ENCODE measurements at places on chromosomes 7 and 10.

GRCh38 chr7:34081935-34082334 is 176.6 kb downstream of the BMPER start:
- DNase-seq: no peak

DNA sequence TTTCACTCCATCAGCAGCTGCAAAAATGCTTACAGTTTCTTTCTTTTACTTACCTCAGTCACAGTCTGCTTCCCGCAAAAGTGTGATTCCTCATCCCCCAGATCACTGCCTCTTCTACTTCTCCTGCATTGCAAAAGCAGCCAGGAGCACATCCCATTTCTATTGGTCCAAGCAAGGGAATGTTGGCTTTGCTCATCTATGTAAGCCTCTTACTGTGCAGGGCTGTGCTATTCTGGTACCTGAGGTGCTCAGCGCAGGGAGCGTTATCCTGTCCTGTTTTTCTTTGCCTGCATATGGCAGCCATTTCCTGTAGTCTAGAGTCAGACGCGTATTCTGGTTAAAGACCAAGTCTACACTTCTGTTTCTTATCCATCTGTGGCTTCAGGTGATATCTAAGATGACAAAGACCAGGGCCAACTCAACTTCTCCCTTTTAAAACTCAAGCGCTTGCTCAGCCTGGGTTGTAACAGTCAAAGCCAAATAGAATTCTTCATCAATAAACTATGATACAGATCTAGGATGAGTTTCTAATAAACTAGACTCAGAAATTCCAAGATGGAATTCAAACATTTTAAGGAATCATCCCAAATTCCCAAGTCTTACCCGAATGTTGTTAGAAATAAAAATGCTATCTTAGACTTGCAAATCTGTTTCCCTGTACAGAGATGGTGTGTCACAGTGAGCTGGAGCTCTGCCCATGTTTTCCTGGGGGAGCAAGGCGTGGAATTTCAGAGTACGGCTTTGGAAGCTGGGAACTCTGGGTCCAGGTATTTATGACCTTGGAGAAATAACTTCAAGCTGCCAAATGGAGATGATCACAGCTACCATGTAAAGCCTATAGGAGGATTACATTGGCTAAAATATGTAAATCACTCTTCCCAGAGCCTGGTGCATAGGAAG is 6.1 kb upstream of the RBM17 start:
- DNase-seq: no peak

DNA sequence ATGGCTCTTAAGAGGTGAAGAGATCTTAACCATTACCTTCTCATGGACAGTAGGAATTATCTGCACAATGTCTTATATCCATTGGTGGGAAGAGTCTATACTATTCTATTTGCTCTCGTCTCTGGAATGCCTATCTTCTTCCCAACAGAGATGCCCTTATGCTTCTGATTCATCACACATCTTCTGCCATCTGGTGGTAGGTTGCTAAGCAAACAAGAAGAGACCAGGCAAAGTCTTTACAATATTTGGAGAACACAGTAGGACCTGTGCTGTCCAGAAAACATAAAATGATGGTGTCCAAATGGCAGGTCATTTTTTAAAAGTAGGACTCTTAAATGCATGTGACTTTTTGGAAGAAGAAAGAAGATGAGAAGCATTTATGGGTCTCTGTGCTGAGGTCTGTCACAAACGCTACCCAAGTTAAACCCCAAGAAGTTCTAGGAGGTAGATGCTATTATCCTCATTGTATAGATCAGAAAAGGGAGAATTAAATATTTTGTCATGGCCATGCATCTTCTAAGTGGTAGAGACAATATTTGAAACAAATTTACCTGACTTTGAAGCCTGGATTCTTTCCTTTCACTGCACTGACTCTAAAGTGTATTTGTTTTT is 67.8 kb upstream of the NXPH1 start:
- DNase-seq: no peak

DNA sequence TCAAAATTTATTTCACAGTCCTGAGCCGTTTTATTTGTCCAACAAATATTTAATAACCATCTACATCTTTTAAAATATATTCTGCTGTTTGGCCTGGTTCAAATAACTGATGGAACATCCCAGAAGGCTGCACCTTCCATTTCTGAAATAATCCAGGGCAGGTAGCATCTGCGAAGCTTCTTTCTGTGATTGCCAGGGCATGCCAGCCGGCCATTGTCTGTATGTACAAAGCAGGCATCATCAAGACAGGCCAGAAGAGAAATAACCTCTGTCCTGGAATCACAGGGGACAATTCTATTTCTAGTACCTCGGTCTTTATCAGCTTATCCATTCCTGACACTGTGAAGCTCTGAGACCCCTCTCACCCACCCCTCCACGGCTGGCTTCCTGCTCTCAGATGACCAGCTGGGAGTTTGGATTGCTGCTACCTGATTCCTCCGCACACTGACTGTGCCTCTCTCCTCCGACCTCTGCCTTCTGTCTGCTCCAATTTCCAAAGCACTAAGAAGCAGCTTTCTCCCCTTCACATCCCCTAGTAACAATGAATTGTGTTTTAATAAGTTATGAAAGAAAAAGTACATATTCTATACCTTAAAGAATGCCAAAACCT is 8.0 kb downstream of the DGKI start:
- DNase-seq: no peak

DNA sequence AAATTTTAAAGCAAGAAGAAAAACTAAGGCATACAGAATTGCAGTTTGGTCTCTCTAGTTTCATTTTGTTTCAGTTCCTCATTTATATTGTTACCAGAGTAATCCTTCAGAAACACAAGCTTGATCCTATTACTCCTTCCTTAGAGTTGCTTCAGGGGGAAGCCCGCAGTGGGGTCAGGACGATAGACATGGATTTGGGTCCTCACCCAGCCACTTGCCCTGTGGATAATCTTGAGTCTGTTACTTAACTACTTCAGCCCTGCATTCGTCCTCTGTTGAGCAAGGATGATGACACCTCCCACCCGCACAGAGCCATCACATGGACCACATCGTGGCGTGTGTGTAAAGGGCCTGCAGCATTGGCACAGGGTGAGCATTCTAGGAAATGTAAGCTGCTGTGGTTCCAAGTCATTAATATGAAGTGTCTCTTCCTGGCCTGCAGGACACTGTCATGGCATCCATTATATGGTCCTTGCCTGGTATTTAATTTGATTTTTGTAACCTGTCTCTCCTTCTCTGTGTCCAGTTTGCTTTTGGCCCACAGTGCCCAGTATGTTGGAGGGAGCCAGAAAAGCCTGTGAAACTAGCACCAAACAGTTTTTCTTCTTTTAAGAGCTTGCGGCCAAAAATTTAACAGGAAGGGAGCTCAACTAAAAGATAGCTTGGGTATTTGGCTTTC is 111.2 kb downstream of the EEPD1 start:
- no peak for DNase-seq

DNA sequence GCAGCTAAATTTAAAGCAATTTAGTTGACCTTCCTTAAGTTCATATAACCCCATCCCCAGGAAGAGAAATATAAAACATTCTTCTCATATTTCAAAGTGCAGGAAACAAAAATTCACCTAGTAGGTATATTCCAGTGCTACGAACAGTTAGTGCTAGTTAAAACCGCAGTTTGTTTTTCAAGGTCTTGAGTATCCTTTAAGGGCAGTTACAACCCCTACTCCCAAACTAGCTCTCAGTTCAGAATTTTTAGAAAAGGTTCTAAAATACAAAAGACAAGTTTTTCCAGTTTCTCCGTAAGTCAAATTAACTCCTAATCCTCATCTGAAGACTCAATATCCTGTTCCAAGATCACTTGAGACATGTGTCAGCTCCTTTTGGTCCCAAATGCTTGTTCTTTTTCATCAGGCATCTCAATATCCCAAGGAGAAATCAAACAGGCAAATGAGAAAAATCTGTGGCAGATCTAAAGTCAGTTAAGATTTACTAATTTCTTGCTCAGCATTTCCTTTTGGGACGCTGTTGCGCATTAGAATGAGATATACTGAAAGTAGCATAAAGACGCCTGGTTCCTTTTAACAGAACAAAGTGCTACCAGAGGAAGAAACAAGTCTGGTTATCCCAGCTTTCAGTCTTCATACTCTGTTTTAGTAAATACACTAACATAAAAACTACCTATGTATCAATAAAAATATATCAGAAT is 51.8 kb downstream of the ARHGAP12 start:
- DNase-seq: no peak

DNA sequence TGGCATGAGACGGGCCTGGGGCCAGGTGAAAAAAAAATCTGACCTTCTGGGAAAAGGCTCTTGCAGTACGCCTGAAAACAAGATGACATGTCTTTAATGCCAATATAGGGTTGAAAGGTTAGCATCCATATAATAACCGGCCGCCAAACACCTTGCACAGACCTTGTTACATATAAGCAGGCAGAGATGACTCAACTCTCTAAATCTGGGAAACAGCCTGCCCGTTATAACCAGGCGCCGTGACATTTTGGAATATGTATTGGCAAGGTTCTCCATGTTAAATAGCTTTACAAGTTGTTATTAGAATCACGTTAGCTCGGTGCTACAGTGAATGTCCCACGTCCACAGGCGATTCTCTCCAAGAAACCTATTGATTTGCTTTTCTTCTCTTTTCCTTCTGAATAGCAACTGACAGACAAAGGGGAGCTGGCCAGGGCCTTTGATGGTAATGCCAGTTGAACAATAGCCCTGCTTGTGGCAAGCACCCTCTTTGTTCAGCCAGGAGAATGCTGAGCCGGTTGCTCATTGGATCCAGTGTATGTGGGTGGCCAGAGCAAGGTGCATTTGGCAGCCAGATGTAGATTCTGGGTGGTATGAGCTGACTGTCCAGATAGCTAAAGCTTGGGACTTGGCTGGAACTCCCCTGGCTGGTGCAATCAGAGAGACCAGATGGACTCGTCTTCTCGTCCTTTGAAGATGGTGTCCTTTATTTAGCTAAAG is 80.1 kb upstream of the AUTS2 start:
- DNase-seq: no peak

DNA sequence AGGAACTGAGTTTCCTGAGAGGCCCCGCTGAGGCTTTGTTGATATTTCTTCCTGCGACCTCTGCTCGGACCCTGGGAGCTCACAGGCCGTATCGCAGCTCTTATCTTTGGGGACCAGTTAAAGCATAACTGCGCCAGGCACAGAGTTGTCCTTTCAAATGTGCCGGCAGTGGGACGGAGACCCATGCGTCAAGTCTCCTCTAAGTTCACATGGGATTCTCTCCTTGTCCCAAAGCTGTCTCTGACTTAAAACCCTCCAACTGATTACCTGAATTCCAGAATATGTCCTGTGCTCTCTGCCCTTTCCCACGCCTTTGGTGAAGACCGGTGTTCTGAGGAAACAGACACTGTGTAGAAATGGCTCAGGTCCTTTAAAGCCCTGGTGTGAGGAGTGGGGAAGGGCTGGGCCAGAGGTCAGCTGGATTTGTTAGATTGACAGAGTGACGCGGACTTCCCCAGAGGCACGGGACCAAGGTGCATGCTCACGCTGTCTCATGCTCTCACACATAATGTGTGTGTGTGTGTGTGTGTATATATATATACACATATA is 169.8 kb downstream of the EGFR start:
- no peak for DNase-seq

DNA sequence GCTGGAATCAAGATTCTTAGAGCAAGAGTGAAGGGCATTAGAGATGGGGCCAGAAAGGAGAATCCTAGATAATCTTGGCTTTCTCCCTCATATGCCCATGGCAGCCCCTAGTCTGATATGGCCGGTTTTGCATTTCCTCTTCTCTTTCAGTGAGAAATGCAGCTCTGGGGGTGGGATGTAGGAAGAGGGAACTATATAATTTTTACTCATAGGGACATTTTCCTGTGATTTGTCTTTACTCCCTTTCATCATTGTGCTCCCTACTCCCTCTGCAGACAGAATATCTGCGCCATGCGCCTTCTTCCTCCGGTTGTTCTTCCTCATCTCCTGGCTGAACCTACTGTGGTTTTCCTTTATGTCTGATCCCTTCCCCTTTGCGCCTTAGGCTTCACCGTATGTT is 16.8 kb upstream of the CHCHD1 start:
- DNase-seq: no peak

DNA sequence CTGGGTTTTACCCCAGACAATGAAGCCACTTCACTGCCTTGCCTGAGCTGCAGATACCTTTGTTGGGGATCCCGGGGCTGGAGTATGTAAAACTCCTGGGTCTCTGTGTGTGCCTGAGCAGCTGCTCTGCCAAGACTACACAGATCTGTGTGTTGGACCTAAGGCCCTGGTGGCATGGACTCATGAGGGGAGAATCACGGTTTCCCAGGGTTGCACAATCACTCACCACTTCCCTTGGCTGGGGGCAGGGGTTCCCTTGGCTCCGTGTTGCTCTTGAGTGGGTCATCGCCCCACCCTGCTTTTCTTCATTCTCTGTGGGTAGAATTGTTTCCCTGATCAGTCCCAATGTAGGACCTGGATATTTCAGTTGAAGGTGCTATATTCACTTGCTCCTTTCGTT is 13.9 kb upstream of the TBATA start:
- DNase-seq: no peak

DNA sequence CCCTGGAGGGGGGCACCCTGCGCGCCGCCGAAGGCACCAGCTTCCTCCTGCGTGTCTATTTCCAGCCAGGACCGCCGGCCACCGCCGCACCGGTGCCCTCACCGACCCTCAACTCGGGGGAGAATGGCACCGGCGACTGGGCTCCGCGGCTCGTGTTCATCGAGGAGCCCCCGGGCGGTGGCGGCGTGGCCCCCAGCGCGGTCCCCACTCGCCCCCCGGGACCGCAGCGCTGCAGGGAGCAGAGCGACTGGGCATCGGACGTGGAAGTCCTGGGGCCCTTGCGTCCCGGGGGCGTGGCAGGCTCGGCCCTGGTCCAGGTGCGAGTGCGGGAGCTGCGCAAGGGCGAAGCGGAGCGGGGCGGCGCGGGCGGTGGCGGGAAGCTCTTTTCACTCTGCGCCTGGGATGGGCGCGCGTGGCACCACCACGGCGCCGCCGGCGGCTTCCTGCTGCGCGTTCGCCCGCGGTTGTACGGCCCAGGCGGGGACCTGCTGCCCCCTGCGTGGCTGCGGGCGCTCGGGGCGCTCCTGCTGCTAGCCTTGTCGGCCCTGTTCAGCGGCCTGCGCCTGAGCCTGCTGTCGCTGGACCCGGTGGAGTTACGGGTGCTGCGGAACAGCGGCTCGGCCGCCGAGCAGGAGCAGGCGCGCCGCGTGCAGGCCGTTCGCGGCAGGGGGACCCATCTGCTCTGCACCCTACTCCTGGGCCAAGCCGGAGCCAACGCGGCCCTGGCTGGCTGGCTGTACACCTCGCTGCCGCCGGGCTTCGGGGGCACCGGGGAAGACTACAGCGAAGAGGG is 594 bp downstream of the CNNM1 start:
- DNase-seq: no peak

GRCh38 chr7:69800495-69800894 is 202.2 kb downstream of the AUTS2 start:
- DNase-seq: no peak

GRCh38 chr10:15374156-15374555 is 3.1 kb upstream of the FAM171A1 start:
- no peak for DNase-seq

- peak; percentile 18 for DNase-seq
These were observed 79.7 kb downstream of the VIPR2 start for GRCh38 chr7:159064816-159065510.

GRCh38 chr7:7789551-7789988 is 71.2 kb upstream of the RPA3 start:
- DNase-seq: no peak
